ENCODE measurements at places on chromosomes 7 and 10.

DNA sequence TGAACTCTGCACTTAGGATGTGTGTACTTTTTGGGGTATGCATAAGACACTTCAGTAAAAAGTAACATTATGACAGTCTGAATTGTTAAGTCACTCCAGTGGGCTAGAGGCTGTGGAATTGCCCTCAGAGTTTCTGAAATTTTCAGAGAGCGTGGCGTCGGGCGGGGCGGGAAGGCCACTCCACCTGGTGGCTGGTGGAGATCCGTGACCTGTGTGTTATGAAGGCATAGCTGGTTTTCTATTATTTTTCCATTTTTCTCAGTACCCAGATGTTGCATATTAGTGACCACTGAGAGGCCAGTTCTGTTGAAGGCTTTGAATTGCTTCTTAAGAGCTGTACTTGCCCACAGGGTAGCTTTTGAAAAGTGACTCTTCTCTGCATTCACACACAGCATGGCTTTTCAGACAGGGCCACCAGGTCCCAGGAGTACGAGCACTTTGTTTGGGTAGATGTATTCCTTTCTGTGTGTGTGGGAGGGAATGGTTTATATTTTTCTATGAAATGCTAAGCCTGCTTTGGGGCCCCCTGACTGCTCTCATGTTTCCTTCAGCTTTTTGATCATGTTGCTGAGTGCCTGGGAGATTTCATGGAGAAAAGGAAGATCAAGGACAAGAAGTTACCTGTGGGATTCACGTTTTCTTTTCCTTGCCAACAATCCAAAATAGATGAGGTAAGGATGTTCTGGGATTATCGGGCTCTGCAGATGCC is 52.3 kb downstream of the TACR2 start:
- DNase-seq = no peak

- no peak for DNase-seq
Observed at GRCh38 chr7:99001482-99002147, 123.3 kb downstream of the TRRAP start.

GRCh38 chr10:32889631-32890212 is 68.3 kb downstream of the ITGB1 start:
- no peak for DNase-seq

GRCh38 chr10:79007018-79007417 is 61.7 kb upstream of the ZMIZ1 start:
- no peak for DNase-seq

DNA sequence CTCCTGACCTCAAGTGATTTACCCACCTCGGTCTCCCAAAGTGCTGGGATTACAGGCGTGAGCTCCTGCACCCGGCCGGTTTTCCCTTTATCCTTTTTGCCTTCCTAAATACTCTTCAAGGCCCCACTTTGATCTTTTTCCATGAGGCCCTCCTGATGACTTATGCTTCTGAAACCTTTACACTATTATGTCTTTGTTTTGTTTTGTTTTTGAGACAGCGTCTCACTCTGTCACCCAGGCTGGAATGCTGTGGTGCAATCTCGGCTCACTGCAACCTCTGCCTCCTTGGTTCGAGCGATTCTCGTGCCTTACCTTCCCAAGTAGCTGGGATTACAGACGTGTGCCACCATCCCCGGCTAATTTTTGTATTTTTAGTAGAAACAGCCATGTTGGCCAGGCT is 3.8 kb downstream of the STMP1 start:
- DNase-seq = no peak

DNA sequence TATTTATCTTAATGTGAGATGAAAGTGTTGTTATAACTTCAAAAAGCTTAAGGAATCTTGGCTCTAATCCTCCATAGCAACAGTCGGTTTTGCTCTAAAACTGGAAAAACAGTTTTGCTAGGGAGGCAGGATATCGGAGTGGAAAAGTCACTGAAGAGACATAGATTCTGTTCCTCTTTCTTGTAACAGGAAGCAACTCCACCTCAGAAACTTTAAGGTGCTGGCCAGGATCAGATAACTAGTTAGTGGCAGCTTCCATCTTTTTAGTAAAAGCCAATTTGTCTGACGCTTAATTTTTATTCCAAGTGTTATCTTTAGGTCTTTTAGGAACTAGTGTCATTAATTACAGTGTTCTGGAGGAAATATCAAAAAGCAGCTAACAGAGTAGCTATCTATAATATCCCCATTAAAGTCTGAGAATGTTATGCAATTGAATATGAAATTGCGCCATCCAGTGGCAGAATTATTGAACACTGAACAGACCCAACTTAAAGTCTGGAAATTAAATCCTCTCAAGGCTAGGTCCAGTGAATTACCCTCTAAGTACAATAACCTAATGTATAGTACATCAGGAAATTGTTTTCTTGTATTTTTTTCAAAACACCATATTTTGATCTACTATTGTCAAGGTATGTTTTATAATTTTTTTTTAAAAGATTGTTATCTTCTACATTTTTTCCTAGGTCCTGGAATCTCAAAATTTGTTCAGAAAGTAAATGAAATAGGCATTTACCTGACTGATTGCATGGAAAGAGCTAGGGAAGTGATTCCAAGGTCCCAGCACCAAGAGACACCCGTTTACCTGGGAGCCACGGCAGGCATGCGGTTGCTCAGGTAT is 65.9 kb upstream of the CC2D2B start:
- peak; percentile 54 for DNase-seq

DNA sequence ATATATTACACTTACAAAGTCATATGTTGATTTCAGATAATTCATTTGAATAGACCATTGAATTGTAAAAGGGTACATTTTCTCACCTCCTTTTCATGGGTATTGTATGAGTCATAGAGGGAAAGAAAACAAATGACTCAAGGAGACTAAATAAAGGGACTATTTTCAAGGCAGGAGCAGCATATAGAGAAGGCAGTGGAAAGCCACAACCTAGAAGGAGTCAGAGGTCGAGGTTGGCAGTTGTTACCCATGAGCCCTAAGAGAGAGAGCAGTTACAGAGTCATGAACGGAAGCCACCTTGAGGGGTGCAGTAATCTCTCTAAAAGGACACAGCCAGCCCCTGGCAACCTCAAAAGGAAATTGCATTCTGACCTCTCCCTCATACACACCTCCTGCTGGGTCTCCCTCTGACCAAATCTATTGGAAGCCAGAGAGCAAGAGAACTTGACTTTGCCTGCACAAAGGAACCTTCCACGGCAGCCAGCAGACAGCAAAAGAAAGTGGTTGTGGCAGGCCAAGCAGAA is 137.9 kb downstream of the GRM8 start:
- no peak for DNase-seq

- DNase-seq = no peak
Observed at GRCh38 chr10:125218967-125219366, 58.6 kb upstream of the CTBP2 start.

DNA sequence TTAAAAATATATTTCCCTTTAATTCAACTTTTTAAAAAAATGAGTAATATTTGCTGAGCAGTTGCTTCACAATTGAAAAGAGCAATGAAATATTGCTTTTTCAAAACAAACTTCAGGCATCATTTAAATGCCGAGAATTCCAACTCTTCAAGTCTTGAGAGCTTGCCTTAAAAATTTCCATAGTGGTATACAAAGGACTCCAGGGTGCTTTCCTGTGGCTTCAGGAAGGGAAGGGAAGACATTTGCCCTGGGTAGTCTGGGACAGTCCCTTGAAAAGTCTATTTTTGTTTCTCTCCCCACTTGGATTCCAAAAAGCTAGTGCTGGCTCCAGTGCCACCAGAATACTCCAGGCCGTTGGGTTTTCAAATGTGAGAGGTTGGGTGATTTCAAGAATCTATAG is 71.7 kb downstream of the HYCC1 start:
- DNase-seq = no peak

DNA sequence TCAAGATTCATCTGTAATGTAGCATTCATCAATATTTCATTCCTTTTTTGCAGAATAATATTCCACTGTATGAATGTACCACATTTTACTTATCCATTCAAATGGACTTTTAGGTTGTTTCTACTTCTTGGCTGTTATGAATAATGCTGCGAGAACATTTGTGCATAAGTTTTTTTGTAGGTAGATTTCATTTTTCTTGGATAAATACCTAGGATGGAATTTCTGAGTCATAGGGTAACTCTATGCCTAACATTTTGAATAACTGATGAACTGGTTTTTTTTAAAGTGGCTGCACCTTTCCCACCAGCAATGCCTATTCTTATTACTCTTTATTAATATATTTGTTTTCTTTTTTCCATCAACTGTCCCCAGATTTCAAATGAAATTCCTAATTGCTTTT is 9.1 kb upstream of the XPNPEP1 start:
- DNase-seq = no peak

GRCh38 chr7:147235645-147236382 is 1119.2 kb downstream of the CNTNAP2 start:
- DNase-seq = no peak

- DNase-seq = peak; percentile 68
Observed at GRCh38 chr7:123154231-123154860, 45.4 kb downstream of the SLC13A1 start.

DNA sequence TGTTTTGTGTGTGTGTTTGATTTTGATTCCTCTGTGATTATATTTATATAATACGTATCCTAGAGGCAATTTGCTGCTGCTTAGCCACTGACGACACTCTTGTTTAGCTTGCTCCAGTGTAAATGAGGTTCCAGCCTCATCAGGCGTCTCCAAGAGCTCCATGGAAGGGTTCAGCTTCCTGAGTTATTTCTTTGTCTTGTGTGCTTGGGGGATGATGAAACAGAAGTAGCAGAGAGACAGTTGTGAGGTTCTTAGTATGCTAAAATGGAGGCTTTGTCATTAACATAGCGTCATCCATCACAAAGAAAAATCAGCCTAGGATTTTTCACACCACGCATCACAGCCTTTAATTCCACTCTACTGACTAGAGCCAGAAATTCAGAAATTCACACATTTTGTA is 85.1 kb downstream of the KLF6 start:
- DNase-seq = no peak

GRCh38 chr10:124971276-124971675 is 29.4 kb downstream of the ZRANB1 start:
- DNase-seq = no peak

GRCh38 chr7:37352974-37353948 is 95.4 kb downstream of the ELMO1 start:
- DNase-seq = no peak

- no peak for DNase-seq
Observed at GRCh38 chr7:26250239-26250638, 41.4 kb upstream of the SNX10 start.

DNA sequence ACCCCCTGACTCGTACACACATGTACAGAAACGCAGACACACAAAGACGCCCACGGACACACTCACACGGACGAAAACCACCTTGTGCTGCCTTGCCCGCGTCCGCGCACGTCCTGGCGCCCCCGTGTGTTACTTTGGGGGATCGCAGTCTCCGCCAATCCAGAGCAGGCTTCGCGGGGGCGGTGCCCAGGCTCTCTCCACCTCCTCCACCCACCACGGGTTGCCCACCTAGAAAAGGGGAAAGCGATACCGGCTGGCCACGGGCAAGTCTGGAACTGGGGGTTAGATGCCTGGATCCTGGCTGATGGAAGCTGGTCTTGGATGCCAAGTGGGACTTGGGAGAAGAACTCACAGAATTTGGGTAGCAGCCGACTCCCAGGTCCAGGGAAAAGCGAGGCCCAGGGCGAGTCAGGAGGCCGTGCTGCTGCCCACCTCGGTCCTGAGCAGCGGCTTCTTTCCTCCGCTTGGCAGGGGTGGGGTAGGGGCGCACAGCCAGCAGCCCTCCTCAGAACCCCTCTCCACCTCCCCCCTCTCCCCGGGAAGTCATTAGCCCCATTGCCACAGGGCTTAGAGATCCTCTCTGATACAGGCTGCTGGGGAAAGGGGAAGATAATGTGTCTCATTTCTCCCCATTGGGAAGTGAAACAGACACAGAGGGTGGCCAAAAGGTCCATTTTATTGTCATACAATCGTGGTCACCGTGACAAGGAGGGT is 4.6 kb upstream of the VGF start:
- DNase-seq = no peak

DNA sequence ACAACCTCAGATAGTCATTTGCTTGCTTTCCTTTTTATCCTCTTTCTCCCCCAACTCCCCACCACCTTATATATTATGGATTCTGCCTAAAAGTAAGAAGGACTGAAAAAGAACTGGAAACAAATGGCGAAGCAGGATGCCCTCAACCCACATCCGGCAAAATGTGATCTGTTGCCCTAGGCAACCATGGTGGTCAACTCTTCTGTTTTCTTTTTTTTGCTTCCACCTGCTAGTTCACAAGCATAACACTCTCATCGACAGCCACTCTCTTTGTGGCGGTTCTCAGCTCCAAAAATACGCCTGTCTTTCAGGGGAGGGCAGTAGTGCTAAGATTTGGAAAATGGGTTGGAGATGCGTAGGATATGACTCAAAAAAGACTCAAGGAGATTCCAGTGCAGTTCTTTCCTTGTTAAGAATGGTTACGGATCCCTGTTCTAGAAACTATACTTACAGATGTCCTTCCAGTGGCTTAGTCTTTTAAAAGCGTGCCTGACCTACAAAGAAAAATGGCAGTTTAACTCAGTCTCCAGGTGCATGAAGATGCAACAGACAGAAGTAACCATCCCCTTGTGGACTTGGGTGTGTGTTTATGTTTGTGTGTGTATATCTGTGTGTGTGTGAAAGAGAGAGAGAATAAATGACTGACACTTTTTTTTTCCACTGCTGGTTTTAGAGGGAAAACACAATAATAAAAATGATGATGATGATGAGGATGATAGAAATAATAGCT is 10.7 kb downstream of the APBB1IP start:
- DNase-seq = no peak

GRCh38 chr10:14040787-14041631 is 289.7 kb downstream of the FRMD4A start:
- DNase-seq = no peak

GRCh38 chr7:81882086-81882485 is 112.2 kb upstream of the HGF start:
- DNase-seq = no peak

- no peak for DNase-seq
Observed at GRCh38 chr10:10726101-10726500, 291.6 kb upstream of the CELF2 start.

DNA sequence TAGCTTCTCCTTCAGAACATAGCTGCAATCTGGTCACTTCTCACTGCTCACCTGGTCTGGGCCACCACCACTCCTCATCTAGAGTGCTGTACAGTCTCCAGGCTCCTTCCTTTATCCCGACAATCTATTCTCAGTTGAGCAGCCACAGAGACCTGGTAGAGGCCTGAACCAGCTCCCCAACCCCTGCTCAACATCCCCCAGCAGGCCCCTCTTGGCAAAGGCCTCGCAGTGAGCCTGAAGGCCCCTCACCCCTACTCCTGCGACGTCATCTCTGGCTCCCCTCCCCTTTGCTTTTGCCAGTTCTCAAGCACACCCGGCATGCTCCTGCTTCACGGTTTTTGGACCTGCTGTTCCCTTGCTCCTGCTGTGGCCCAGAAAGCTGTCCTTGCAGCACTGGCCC is 113.9 kb downstream of the ARHGAP22 start:
- no peak for DNase-seq

Measured in right renal cortex interstitium (tissue), 3 donors.